ENCODE measurements at places on chromosomes 6 and 20.
A peak's percentile ranks its signal among the peaks of the same experiment; 100 is the strongest.

- no peak for DNase-seq
Measured at GRCh38 chr6:160293844-160294243, 35.2 kb upstream of the SLC22A2 start.

DNA sequence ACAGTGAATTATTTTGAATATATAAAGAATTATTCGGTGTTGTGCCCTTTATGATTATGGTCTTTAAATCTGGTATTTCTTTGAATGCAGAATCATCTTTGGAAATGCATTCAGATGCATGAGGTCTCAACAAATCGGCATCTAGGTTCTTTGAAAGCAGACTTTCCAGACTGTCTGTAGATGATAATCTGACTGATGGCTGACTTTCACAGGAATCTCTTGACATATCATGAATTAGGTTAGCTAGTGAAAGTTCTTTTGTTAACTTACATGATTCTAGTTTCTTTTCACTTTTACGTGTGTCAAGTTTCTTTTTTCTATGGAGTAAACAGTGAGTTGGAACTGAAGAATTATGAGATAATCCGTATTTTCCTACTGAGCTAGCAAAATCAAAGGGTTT is 17.1 kb downstream of the HBS1L start:
- no peak for DNase-seq

- peak; percentile 76 for DNase-seq
Measured at GRCh38 chr20:5569021-5569420, 181.2 kb upstream of the SHLD1 start.

DNA sequence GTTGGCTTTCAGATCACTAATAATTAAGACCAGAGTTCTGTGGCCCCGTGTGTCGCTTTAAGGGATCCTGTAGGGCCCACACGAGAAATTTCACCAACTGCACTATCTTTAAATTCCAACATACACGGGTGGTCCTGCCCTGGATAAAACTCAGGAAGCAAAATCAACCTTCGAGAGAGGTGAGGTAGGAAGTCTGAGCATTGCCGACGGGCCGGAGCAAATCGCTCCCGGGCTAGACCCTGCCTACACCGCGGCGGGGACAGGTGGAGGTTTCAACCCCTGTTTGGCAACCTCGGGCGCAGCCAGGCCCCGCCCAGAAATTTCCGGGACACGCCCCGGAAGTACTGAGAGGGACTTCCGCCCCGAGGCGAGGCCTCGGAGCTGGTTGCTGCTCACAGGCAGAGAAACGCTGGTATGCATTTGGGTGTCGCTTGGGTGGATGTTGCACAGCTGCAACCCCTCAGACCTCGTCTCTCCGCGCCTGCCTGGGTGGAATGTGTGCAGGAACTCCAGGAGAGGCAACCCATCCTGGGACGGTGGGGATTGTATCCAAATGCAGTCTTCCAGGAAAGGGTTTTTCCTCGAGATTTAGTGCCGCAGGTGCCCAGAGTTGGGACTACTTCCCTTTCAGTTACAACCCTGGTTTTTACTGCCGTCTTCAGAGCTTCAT is 19.9 kb downstream of the ZKSCAN8 start:
- DNase-seq, result peak; percentile 78

DNA sequence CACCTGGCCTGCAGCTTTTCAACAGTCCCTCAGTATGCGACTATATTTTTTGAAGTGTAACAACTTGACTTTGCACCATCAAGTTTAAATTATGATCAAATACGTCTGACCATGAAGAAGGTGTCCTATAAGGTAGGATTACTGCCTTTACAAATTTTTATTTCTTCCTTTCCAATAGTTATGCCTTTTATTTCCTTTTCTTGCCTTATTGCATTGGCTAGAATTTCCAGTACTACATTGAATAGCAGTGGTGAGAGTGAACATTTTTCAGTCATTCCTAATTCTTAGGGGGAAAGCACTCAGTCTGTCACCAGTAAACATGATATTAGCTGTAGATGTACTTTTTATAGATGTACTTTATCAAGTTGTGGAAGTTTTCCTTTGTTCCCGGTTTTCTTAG is 81.4 kb downstream of the IRAK1BP1 start:
- DNase-seq, result no peak

DNA sequence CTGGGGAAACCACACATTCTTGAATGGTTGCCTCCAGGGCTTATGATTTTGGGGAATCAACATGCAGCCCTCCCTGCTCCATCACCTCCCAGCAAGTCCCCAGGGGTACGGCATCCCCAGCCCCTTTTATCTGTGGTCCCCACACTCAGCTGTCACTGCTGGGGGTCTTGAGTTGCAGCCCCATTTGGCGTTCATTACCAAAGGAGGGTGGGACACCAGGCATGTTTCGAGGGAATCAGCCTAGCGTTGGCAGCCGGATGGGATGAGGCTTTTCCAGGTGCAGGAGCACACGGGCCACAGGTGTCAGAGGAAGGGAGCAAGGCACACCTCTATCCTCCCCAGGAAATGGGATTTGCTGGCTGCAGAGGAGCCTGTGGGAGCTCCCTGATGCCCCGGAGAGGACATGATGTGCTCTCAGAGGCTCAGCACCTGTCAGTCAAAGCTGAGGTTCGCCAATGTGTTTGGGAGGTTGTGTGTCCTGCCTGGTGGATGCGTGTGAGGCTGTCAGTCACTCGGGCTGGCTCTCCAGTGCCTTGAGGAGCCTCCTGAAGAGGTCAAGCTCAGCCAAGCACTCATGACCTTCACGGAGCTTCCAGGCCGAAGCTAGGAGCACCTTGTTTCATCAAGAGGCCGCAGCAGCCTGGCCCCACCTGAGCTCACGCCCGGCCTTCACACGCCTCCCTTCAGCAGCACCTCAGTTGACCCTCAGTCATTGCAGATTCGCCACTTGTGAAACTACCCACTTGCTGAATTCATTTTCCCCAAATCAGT is 95.0 kb downstream of the ERMARD start:
- DNase-seq, result no peak

- DNase-seq, result no peak
Measured at GRCh38 chr20:44552950-44553908, 29.1 kb upstream of the PKIG start.
